ENCODE measurements at places on chromosomes 16 and 17.
A peak's percentile ranks its signal among the peaks of the same experiment; 100 is the strongest.

GRCh38 chr16:14354561-14355351, 275.3 kb downstream of the PARN start:
- no peak for DNase-seq

- DNase-seq = no peak
Measured at GRCh38 chr16:10552998-10553491, 27.4 kb downstream of the EMP2 start.

DNA sequence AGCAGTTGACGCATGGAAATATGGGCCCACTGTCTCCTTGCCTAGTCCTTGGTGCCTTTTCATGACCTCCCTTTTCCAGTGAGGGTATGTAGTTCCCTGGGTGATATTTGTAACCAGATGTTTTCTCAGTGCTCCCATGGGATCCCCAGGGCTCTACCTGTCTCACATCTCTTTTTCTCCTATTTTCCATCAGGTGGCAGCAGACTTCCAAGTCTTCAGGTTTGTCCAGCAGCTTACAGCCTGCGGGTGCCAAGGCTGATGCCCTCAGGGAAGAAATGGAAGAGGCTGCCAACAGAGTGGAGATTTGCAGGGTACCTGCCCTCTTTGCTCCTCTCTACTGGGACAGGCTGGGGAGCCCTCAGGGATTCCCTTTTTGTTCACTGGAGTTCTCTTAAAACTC, 89.1 kb downstream of the ELAC2 start:
- DNase-seq = peak; percentile 26

DNA sequence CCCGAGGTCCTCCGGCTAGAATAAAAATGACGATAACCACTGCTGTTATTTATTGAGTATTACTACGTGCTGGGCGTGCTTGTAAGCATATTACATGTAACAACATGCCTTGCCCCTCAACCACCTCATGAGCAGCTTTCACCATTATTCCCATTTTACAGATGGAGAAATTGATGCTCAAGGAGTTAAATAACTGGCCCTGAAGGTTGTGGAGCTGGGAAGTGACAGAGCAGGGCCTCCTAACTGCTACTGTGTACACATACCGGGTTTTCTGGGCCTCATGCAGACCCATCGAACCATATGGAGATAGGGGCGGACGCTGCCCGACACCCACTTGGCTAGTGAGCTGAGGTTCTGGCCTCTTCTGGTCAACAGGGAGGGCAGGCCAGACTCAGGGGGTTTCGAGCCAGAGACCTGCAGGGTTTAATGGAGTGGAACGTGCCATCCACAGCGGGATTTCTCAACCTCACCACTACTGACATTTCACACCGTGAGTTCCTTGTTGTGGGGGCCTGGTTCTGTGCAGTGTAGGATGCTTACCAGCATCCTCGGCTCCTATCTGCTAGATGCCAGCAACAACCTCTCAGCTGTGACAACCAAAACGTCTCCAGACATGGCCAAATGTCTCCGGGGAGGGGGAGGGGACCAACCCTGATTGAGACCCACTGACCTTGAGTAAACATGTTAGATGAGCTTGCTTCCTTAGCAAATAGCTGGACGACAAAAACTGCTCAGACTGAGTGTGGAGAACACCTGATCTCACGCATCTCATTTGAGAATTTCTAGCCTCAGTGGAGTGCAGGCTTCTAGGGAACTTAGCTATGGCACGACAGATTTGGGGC, 432.0 kb downstream of the SLC39A11 start:
- DNase-seq = no peak

DNA sequence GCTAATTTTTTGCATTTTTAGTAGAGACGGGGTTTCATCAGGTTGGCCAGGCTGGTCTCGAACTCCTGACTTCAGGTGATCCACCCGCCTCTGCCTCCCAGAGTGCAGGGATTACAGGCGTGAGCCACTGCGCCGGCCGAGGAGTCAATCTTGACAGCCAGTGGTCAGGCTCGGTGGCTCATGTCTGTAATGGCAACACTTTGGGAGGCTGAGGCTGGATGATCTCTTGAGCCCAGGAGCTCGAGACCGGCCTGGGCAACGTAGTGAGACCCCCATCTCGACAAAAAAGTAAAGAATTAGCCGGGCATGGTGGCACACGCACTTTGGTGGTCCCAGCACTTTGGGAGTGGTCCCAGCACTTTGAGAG, 608 bp upstream of the PGS1 start:
- DNase-seq = no peak

DNA sequence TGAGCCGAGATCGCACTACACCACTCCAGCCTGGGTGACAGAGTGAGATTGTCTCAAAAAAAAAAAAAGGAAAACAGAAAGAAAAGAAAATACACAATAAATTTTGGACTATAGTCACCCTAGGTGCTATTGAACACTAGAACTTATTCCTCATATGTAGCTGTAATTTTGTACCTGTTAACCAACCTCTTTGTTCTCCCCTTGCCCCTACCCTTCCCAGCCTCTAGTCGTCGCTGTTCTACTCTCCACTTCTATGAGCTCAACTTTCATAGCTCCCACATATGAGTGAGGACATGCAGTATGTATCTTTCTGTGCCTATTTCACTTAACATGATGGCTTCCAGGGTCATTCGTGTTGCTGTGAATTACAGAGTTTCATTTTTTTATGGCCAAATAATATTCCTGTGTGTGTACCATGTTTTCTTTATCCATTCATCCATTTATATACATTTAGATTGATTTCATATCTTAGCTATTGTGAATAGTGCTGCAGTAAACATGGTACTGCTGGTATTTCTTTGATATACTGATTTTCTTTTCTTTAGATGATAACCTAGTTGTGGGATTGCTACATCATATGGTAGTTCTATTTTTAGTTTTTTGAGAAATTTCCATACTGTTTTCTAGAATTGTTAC, 28.3 kb downstream of the VPS35L start:
- no peak for DNase-seq

- no peak for DNase-seq
Measured at GRCh38 chr16:11907160-11907970, 8.4 kb downstream of the GSPT1 start.

DNA sequence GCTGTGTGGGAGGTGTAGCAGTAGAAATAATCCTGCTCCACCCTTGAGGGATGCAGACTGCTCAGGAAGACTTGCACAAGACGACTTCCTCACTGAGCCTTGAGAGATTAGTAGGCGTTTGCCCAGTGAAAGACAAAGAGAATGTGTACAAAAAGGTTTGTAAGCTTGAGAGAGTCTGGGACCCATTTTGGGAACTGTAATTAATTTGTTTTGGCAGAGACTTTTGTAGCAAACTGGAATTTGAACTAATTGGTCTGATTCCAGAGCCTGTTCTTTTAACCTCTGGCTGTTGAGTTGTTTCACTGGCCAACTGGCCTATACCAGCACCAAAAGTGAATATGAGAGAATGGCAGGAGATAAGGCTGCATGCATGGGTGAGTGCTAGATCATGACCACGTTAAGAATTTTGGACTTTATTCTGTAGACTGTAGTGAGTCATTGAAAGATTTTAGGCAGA, 75.5 kb downstream of the AATF start:
- no peak for DNase-seq

DNA sequence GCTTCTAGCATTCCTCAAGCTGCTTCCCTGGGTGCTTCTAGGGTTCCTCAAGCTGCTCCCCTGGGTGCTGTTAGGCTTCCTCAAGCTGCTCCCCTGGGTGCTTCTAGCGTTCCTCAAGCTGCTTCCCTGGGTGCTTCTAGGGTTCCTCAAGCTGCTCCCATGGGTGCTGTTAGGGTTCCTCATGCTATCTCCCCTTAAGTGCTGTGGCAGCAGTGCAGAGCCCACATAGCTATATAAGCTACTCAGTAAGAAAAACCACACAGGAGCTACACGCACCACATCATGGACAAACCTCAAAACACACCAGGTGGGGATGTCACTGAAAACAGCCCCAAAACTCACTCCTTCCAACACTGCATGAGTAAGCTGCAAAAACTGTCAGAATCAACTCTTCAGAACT, 35.2 kb downstream of the ANKRD11 start:
- DNase-seq = no peak

- no peak for DNase-seq
Measured at GRCh38 chr16:10100829-10101228, 81.4 kb downstream of the GRIN2A start.

- DNase-seq = no peak
Measured at GRCh38 chr16:52677501-52677900, 130.6 kb upstream of the TOX3 start.

DNA sequence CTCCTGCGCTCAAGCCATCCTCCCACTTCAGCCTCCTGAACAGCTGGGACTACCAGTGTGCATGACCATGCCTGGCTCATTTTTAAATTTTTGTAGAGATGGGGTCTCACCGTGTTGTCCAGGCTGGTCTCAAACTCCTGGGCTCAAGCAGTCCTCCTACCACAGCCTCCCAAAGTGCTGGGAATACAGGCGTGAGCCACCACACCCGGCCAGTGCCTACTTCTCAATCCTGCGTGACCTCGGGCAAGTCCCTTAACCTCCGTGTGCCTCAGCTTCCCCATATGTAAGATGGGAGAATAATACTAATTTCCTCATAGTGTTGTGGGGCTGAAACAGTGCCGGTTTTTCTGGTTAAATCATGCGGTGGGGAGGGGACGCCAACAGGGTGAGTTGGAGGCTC, 143.5 kb upstream of the CIBAR2 start:
- DNase-seq = no peak

GRCh38 chr16:10113248-10113647, 69.0 kb downstream of the GRIN2A start:
- DNase-seq = no peak

DNA sequence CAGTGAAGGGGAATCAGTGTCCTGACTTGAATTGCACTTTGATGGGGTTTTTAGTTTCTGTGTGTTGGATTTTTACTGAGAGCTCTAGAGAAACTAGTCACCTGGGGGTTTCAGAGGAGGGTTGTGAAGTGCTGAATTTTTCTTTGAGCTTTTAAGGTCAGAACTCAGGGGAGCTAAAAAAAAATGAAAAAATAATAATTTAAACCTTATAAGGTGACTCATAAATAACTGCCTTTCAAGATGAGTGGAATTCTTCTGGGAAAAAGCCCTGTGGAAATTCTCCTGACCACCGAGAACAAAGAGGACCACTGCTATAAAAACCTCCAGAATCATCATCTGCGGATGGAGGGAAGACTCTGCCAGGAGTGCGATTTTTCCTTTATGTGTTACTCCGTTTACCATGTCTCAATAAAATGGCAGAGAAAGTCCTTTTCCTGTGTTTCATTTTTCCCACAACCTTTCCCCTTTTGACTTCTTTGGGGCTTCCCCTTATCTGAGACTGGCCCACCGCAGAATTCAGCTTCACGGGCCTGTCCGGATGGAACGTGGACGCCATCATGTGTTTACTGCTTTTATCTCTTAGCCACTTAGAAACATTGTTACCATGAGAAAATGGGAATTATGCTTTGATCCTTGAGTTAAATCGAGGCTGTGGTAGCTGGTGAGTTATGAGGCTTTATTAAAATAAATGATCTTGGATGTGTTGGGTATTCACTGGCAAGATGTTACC, 39.7 kb downstream of the RPTOR start:
- no peak for DNase-seq

DNA sequence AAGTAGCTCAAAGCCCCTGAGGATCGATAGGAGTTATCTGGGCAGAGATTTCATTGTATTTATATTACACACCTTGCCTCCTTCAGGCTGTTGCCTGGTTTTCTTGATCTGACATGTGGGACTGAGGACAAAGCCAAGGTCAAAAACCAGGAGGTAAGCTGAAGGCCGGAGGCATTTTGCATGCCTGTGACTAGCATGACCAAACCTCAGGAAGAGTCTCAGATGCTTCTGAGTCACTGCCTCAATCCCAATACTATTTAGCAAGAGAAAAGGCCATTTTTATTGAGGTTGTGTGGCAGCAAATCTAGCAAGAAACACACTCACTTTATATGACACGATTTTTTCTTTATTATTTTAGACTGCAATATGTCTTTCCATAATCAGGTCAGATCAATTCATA, 968.1 kb downstream of the CDH11 start:
- DNase-seq = no peak

DNA sequence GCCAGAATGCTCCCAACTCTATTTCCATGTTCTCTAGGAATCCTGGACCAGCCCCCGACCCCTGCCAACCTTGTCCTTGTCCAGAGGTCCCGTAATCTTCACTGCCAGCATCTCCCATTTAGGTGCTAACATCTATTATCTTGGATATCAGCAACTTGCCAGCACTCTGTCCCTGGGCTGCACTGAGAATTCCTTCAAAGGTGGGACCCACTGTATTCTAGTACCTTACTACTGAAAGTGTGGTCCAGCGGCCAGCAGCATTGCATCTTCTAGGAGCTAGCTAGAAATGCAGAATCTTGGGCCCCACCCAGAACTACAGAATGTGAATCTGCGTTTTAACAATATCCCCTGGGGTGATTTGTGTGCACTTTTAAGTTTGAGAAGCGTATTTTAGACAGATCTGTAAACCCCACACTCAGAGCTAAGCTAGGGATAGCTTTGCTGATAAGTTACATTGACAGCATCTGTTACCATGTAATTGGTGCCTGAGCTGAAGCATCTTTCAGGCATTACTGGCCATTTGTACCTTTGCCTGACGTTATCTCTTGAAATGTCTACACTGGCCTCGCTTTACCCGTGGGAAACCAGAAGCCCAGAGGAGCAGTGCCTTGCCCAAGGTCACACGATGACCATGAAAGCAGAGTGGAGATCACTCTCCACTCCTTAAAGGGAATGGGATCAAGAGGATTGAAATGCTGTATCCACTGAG, 8.3 kb downstream of the ABAT start:
- DNase-seq = no peak

DNA sequence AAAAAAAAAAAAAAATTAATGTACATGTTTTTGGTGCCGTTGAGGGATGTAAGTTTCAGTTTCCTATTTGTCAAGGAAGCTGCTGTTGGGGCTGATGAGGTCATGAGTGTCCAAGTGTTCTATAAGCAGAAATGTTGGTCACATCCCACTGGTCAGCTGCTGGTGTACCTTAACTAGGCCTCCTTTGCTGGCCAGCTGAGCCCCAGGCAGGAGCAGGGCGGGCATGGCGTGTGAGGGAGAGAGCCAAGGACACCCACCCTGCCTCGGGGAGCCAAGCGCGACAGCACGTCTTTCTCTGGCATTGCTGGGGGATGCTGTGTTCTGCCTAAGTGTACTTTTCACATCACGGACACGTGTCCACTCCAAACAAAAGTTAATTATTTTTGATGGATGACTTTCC, 108.1 kb upstream of the CDC42EP4 start:
- no peak for DNase-seq

DNA sequence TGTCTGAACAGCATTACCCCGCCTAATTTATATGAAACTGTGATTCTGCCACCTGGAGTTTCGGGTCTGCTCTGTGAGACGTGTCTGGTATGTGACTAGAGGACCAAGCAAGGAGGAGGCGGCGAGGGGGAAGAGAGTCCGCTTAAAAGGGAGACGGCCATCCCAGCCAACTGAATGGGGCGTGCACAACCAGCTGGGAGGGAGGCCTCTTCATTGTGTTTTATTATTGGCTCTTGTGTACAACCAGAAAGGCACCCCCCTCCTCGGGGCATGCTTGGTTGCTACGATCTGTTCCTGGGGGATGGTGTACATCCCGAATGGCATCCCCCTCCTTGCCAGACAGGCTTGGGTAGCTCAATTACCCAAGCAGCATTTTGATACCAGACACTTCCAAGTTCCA, 384.5 kb upstream of the SALL1 start:
- DNase-seq = no peak
